ENCODE measurements at places on chromosomes 2 and 18.

DNA sequence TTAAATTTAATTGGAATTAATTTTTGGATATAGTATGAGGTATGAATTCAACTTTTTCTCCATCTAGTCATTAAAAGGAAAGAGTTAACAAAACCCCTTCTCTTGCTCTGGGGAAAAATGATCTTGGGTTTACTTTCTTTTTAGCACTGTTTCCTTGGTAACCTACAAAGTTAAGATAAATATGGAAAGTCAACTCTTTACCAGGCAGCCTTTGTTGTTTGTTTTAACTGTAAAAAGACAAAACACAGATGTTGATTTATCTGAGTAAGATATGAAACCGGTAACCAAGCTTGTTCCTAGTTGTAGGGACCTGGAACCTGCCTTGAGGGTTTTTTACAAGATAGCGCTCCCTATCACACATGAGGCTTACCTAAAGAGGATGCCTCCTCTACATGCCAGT lies 10.1 kb upstream of the SANBR start:
- no peak for DNase-seq

GRCh38 chr2:199191461-199191860 lies 266.3 kb downstream of the SATB2 start:
- no peak for DNase-seq

DNA sequence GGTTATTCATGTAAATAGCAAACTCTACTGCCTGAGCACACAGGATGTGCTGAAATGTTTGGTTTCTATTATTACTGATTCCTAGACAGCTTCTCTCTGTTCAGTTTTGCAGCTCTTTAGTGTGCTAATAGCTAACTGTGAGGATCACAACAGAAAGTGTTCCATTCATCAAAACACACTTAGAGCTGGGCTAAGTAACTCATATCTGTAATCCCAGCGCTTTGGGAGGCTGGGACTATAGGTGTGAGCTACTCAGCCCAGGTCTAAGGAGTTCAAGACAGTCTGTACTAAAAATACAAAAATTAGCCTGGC lies 63.2 kb downstream of the MOGAT1 start:
- no peak for DNase-seq

DNA sequence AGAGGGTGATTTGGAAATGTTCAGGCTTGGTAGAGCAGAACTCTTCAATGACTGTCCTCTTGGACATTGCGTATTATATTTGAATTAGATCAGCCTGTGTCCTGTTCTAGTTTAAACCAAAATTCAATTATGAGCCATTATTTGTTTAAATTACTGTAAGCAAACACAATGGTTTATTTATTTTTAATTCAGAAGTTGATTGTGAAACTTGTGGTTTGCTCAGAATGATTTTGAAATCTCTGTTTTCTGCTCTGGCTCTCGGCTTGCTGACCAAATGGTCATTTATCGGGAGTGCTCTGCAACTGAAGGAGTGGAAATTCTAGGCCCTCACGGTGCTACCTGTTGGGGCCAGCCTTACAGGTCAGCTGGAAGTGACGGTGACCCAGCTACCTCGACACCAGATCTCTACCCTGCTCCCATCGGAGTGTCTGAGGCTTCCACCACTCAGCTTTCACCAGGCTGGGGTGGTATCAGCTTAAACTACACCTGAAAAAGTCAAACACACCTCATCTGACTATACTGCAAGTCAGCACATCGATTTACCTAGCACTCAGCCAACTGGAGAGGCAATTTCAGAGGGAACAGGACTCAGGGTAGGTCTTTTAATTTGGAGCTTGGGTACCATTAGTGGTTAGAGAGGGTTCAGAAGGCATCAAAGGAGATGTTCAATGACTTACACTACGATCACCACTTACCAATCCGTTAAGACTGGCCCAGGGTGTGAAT lies 36.8 kb upstream of the GPD2 start:
- no peak for DNase-seq

DNA sequence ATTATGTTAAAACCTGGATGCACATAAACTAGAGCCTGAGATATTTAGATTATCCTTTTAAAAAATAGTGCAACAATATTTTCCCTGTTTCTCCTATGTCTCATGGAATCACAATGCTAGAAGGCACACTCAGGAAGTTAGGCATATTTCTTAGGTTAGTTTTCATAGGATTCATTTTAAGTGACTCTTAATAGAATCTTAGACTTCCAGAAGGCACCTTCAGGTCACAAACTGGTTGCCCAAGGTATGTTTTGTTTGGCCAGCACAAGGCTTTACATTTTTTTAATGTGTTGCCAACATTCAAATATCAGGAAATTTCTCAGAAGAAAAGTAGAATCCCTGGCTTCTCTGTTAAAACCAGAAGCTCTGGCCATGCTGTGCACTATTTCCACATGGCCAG lies 129.3 kb downstream of the LNPK start:
- no peak for DNase-seq

GRCh38 chr2:72678024-72678423 lies 147.8 kb downstream of the EXOC6B start:
- DNase-seq = no peak

DNA sequence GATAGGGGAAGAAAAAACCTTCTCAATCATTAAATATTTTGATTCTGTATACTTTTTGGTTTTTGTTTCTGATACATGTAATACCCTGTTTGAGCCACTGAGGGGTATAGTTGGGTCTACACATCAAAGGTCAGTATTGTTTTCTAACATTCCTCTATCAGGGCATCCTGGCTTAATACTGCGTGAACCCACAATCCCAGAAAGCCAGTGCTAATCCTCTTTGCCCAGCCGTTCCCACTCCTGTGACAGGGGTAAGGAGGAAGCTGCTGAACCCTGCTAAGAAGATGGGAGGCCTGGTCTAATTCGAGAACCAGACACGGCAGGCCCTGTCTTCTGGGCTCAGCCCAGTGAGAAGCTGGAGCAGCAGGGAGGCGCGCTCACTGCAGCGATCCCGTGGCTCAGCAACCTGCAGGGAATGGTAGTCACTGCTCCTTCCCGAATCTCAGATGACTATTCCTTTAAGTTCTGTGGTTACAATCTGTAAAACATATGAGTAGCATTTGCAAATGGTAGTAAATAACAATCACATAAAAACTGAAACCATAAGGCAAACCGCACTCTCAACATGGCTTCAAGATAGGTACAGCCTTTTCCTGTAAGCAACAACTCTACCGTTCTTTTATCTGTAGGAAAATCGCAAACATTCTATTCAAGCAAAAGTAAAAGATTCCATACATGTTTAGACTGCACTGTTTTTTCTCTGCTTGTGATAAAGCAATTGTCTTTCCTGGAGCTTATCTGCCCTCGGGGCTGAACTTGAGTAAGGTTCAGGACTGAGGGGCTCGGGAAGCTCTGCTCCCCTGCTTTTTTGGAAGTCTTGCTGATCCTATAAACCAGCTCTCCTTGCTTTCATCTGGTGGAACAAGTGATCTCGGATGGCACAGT lies 87.0 kb downstream of the EPB41L3 start:
- DNase-seq = no peak

DNA sequence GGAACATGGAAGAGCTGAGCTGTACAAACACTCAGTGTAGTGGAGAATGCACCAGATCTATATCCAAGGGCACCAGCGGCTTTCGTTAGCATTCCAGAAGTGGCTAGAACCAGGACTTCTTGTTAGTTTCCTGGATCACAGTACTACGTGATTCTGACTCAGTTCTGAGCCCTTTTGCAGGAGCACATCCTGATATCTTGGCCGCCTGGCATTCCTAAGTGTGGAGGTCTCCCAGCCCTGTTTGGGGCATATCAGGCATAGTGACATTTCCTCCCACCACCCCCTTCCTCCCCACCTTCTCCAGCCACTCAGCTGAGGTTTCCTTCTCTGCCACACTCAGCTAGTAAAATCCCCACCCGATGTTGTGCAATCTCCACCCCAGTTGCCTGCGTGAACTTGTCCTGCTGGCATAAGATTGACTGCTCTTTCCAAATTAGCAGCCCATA lies 63.4 kb downstream of the BMP10 start:
- no peak for DNase-seq

DNA sequence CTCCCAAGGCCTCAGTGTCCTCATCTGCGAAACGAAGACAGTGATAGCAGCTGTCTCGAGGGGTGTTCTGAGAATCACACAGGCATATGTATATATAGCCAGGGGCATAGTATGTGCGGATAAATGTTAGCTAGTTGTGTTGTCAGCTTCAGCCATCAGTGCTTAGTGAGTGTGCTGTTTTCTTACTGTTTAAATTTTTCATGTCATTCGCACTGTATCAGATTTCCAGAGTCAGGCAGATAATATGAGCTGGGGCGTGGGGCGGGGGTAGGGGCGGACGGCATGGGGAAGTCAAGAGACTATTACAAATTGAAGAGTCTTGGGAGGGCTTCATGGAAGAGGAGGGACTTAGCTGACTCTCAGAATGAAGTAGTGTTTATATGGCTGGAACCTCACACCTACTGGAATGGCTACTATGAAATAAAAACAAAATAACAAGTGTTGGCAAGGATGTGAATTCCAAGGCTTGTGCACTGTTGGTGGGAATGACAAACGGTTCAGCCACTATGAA lies 7.0 kb downstream of the TRAPPC12 start:
- DNase-seq = no peak

DNA sequence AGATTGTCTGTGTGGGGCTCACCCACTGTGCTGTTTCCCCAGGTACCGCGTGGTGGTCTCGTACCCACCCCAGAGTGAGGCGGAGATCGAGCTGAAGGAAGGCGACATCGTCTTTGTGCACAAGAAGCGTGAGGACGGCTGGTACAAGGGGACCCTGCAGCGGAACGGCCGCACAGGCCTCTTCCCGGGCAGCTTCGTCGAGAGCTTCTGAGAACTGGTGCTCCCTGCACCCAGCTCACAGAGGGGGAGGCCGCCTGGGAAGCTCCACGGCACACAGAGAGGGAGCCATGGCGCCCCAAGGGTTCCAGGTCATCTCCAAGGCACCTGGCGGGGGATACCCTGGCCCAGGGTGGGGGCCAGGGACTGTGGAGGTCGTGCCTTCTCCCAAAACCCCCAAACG lies 112.3 kb downstream of the SEPTIN10 start:
- DNase-seq = no peak

GRCh38 chr2:98869272-98869641 lies 66.8 kb downstream of the CRACDL start:
- no peak for DNase-seq

DNA sequence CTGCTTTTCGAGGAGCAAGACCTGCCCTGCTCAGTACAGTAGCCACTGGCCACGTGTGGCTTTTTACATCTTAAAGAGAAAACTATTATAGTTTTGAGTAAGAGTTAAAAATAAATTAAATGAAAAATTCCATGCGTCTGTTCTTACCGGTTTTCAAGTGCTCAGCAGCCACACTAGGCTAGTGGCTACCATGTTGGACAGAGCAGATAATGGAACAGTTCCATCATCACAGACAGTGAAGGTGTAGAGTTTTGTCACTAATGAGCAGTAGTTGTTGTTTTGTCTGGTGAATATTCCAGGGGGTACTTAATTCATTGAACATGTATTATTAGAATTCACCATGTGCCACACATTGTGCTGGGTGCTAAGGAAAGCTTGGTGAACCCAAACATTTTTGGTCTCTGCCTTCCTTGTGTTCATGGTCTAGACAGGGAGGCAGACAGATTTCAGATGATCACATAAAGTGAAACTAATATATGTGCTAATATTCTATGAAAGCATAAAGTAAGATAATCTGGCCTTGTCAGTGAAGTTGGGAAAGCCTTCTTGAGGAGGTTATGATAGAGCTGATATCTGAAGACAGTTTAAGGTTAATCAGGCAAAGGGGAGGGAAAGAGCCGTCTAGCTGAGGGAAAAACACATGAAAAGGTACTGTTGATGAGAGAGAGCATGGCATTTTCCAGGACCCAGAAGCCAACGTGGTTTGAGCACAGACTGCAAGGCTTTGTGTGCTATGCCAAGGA lies 1.4 kb downstream of the ALMS1 start:
- DNase-seq = no peak

- DNase-seq = no peak
Measured at GRCh38 chr2:240701091-240701735, 9.5 kb downstream of the AQP12A start.

GRCh38 chr2:132667706-132668105 lies 2.3 kb downstream of the LYPD1 start:
- DNase-seq = no peak

DNA sequence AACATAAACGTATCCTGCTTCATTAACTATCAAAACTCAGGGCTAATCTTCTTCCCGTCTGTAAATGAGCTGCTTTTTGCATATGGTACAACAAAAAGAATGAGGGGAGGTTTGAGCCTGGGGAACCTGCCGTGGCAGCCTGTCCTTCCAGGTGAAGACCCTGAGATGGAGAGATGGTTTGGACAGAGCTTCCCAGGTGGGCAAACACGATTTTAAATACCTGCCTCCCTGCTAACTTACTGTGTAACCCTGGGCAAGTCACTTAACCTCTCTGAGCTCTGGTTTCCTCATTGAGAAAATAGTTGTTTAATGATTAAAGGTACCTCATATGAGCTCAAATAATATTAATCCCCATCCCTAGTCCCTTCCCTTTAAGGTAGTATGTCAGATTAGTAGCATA lies 9.0 kb downstream of the EMX1 start:
- no peak for DNase-seq

DNA sequence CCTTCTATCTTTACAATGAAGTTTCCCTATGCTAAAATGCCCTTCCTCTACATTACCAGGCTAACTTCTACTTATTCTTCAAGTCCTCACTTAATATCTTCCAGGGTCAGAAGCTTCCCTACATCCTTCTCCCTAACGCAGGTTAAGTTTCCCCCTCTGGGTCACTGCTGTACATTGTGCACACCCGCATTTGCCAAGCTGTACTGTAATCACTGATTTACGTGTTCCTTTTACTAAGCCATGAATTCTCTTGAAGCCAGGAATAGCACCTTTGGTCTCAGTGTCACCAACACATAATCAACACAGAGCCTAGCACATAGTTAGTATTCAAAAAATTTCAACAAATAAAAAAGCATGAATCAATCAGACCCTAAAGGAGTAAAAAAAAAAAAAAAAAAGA lies 22.3 kb downstream of the ACVR1 start:
- no peak for DNase-seq

DNA sequence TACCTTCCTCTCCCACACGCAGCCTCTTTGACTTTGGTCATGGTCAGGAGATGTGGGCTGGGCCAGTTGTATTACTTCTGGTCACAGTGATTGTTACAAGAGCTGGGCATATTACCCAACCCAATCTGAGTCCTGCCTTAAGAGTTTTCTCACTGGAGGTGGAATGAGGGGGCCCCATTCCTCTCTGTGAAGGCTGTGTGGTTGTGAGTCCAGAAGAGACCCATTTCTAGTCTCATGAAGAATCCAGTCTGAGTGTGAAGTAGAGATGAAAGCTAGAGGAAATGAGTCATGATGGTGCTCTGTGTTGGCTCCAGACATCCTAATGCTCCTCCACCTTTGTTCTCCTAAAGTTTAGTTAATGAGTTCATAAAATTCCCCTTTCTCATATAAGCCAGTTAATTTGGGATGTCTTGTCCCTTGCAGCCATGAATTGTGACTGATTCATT lies 50.8 kb upstream of the RASGRP3 start:
- DNase-seq = no peak

GRCh38 chr2:79713131-79713785 lies 200.4 kb downstream of the CTNNA2 start:
- DNase-seq = no peak
